Upper lobe of right lung (tissue), 1 donor: ENCODE measurements at places on chromosomes 1 and 21. TPM values are rescaled to one million over a fixed set of nuclear protein-coding genes. Genes with fewer than 3 reads are reported as not detected.

DNA sequence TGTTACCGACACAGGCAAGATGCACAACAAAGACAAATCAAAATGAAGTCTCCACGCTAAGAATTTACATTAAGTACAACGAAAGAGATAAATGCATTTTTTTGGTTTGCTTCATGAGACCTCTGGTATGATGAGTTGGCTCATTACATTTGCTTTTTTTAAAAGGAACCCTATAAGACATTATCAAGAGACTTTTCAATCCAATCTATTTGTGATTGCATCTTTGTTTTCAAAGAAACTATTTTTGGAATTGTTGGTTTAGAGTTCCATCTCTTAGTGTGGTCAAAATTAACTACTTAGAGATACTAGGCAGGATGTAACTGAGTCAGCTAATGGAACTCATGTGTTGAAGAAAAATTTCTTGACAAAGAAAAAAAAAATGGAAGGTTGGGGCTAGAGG, 200.1 kb downstream of the ZC3H11B start:
- no peak for DNase-seq

DNA sequence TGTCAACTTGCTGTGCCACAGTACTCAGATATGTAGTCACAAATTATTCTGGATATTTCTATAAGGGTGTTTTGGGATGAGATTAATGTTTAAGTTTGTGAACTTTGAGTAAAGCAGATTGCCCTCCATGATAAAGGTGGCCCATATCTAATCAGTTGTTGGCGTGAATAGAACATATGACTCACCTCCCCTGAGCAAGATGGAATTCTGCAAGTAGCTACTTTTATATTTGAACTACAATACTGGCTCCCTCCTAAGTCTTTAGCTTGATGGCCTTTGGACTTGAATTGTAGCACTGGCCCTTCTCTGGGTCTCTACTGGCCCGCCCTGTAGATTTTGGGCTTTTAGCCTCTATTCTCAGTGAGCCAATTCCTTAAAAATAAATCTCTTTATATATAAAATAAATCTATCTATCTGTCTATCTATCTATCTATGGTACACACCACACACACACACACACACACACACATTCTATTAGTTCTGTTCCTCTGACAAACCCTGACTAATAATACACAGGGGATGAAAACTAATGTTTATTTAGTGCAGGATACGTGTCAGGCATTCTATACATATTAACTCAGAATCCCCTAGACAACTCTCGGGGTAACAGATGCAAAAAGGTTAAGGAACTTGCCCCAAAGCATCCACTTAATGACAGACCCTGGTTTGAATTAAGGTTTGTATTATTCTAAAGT, 37.9 kb upstream of the PDC start:
- no peak for DNase-seq

- no peak for DNase-seq
These were observed 94.5 kb downstream of the PRDM2 start for GRCh38 chr1:13794231-13795187.

Gene TMEM82
- total RNA-seq: not detected

Gene NMNAT2
- 0.38 TPM for total RNA-seq
